Activated T-cell treated with anti-CD3 and anti-CD28 coated beads for 48 hours (primary cell): ENCODE measurements at places on chromosomes 4 and X.

DNA sequence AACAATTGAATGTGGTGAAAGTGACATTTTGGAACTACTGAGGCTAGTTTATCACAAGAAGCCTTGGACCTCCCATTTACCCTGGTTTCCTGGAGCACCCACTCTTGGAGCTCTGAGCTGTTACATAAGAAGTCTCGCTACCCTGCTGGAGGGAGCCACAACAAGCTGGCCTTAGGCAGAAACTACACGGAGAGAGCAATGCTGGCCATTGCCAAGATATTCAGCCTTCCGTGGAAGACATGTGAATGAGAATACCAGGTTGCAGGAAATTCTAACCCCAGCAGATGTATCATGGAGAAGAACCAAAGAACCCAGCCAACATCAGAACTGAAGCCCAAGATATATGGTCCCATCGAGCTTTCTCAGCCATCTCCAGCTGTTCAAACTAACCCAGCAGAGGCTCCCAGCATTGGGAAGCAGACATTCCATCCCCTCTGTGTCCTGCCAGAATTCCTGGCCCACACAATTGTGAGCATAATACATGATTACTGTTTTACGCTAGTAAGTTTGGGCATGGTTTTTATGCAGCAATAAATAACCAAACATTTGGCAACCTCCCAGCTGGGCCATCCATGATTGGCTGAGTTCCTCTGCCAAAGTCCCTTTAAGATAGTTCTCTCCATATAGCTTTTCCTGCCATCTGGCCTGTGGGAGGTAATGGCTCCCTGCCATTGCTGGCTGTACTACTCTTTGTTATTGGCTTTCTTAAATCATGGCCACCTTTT, 17.9 kb upstream of the PDE5A start:
- no peak for DNase-seq

DNA sequence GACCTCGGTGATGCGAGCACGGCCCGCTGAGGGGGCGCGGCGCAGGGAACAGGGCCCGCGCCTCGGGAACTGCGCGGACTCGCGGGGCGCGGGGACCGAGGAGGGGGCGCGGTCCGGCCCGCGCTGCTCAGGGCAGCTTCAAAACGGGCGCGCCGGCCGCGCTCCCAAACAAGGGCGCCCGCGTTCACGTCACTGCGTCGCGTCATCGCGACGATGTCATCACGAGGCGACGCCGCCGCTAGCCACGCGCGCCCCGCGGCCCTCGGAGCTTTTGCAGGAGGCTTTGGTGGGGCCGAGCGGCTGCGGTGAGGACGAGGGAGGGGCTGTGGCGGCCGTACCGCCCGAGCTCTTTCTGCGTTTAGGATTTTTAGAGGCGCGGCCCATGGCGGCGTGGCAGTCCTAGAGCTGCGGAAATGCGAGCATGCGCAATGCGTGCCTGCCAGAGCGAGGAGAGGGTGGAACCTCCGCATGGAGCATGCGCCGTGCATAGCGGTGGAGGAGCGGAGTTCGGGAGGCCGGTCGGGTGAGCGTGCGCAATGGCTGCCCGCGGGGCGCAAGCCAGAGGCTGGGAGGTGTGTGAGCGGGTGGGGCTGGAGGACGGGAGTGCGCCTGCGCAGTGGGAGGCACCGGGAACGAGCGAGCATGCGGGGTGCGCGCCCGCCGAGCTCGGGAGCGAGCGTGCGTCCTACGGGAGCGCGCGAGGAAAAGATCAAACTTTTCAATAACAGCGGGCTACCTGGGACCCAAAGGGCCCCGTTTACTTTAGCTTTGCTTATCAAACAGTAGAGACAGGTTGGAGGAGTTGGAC, at the start of gene PPP2R3B:
Gene PPP2R3B (minus strand): TSS at position 140 of the 808 bp plus-strand sequence. CDS start 216 bp downstream, outside the sequence.
- peak; percentile 98 for DNase-seq

- DNase-seq = no peak
Observed at GRCh38 chrX:30822068-30822681, 66.9 kb downstream of the TAB3 start.

- DNase-seq = no peak
Observed at GRCh38 chr4:173243917-173244658, 75.5 kb downstream of the GALNT7 start.

DNA sequence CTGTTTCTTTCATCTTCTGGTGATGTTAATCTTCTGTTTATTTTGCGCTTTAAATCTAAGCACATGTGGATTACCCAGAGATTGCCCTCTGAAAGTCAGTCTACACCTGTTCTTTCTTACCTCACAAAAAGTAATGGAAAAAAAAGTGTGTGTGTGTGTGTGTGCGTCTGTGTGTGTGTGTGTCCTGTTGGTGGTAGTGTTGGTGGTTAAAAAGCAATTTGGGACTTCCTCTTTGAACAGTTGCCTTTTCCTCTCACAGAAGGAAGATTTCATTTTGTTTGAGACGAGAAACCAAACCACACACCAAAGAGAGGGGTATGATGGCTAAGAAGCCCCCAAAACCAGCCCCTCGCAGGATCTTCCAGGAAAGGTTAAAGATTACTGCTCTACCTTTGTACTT, at the start of gene STAP1:
Gene STAP1 (plus strand): TSS at position 235 of the 400 bp plus-strand sequence. CDS start 83 bp downstream, at position 318.
- DNase-seq = no peak

DNA sequence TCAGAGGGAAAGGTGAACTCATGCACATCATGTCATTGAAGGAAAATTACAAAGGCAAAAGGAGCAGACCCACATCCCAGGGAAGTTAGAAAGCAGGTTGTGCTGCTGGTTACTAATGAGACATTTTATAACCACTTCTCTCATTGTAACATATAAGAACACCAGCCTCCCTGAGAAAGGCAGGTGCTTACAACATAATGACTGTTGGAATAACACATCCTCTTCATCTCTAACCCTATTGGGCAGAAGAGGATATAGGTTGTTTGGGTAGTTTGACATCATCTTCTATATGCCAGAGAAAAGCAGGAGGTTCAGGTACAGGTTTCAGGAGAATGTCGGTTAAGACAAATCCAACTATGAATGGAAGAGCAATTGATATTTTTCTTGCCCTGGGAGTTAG, 77.6 kb downstream of the MAOA start:
- no peak for DNase-seq
